ENCODE measurements at places on chromosomes 13 and 19.

GRCh38 chr19:38183251-38183897 is 40.6 kb downstream of the DPF1 start:
- peak; percentile 79 for DNase-seq

- DNase-seq = no peak
Measured at GRCh38 chr13:46795321-46795720, 1.6 kb downstream of the ESD start.

- DNase-seq = peak; percentile 43
Measured at GRCh38 chr19:3250675-3251074, 26.2 kb downstream of the CELF5 start.

- DNase-seq = no peak
Measured at GRCh38 chr19:51179256-51179655, 37.2 kb downstream of the SIGLEC7 start.

DNA sequence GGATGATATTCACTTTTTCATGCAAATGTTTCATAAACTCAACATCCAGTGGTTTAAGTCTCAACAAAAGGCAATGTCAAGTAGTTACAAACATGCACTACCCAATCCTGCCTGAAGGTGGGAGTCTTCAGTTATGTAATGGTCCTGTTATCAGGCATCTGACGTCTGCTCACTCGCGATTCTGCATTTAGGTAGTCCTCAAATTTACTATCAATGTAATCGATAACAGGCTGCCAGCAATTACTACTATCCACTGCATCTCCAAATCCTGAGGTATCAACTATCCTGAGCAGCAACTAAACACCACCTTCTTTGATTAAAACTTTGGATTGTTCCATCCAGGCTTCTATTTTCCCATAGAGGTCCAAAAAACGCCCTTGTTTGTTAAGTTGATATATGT is 51.2 kb downstream of the NLRP12 start:
- peak; percentile 62 for DNase-seq

DNA sequence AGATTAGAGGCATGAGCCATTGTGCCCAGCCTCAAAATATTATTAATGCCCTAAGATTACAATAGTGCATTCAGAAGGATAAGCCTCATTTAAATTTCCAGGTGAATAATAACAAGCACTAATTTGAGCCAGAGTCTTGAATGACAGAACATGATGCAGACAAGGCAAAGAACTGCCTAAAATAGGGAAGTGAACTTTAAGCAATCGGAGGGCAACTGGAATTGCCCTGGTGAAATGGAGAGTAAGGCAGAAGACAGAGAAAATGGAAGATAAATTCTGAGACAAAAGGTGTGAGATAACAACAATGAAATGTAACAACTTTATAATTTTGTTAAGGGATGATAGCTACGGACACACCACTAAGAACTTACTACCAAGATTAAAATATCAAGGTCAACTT is 199.9 kb downstream of the DIAPH3 start:
- DNase-seq = no peak

- no peak for DNase-seq
Measured at GRCh38 chr19:46621191-46622117, 3.4 kb downstream of the PTGIR start.

- no peak for DNase-seq
Measured at GRCh38 chr13:34756572-34756971, 185.5 kb upstream of the NBEA start.

DNA sequence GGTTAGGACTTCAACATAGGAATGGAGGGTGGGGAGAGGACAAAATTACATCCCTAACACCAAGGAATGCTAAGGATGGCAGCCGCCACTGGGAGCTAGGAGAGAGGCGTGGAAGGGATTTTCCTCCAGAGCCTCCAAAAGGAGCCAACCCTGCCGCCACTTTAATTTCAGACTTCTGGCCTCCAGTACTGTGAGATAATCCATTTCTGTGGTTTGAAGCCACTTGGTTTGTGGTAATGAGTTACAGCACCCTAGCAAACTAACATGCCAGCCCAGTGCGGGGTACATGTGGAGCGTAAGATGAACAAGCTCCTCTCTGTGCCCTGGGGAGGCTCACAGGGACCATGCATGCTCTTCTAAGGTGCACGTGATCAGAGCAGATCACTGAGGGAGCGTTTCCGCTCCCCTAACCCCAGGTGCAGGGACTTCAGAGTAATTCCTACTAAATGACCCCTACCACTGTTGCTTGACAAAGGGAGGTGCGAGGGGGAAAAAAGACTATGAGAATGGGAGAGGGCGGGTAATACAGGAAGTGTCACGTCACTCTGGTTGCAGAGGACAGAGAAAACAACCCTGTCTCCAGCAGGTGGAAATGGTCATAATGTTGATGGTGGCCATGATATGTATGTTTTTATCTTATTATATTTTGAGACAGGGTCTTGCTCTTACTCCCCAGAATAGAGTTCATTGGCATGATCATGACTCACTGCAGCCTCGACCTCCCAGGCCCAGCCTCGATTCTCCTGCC is 12.0 kb downstream of the FPR1 start:
- no peak for DNase-seq

DNA sequence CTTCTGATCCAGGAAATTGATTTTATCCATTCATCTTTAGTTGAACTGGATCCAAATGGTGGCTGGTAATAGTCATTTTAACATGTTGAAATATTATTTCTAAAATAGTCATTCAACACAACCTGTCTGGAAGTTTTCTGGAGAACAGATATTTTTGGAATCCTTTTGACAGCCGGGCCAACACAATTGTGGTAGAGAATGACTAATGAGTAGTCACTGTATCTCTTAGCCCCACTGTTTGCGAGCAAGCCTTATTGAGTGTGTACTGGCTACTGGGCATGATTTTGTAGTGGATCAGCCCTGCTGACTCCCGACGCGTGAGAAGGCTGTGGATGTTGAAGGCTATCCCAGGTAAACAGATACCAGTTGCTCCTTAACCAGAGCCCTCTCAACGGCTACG is 383.4 kb downstream of the ZNF536 start:
- no peak for DNase-seq

GRCh38 chr19:33398361-33399060 is 25.0 kb downstream of the CEBPG start:
- DNase-seq = no peak

DNA sequence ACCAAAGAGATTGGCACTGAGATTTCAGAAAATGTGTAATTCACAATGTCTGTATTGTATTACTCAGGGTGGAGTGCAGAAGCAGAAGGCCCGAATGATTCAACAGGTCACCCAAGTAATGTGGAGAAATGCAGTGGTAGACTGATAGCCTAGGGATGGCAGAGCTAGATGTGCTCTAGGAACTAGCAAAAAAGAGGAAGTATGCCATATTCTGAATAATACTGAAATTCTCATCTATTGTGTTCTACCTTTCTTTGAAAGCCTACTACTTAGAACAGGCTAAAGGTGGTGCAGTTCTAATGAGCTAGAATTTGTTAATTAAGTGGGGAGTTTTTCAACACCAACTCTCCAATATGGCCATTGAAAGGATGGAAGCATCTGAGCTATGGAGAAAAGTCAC is 1449.8 kb upstream of the MIR17HG start:
- DNase-seq = no peak

DNA sequence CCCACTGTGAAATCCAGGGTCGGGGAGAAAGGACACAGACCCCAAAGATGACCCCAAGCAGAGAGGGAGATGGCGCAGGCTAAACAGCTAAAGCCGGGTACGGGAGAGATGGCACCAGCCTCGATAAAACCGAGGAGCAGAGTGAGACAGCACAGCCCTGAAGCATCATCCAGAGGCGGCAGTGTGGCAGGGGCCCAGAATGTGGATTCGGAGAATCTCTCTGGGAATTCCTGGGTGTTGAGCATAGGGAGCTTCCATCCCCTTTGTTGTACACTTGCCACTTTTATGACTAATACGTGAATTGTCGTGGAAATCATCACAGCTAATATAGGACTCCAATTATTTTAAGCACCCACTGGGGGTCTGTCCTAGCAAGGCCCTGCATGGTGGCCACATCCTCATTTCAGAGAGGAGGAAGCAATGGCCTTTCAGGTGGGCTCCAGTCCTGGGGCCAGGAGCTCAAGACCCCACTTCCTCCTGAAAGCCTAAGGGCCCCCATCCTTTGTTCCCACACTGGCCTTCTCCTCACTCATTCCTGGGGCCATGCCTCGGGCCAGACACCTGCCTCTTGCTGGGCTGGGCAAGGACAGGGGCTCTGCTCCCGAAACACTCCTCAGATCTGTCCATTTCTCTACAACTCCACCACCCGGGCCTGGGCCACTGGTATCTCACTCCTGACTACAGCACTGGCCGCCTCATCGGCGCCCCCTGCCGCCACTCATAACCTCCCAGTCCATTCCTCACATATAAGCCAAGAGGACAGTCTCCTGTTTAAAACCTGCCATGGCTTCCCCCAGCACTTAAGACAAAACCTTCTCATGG is 29.3 kb upstream of the ATP1A3 start:
- DNase-seq = no peak

DNA sequence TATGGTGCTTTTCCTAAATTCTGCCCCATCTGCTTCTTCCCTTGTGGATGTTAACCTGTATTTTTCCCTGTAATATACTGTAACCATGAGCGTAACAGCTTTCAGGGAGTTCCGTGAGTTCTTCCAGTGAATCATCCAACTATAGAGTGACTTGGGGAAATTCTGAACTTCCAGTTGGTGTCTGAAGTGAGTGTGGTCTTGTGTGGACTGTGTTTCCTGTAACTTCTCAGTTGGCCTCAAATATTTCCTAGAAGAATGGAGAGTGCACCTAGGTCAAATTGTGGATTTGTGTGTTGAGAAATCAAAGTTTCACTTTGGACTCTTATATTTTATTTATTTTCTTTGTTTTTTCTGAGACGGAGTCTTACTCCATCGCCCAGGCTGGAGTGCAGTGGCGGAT is 11.0 kb upstream of the ZNF766 start:
- no peak for DNase-seq

GRCh38 chr19:31501427-31502195 is 152.4 kb upstream of the TSHZ3 start:
- no peak for DNase-seq

- no peak for DNase-seq
Measured at GRCh38 chr13:50144246-50145160, 129.3 kb downstream of the KCNRG start.

DNA sequence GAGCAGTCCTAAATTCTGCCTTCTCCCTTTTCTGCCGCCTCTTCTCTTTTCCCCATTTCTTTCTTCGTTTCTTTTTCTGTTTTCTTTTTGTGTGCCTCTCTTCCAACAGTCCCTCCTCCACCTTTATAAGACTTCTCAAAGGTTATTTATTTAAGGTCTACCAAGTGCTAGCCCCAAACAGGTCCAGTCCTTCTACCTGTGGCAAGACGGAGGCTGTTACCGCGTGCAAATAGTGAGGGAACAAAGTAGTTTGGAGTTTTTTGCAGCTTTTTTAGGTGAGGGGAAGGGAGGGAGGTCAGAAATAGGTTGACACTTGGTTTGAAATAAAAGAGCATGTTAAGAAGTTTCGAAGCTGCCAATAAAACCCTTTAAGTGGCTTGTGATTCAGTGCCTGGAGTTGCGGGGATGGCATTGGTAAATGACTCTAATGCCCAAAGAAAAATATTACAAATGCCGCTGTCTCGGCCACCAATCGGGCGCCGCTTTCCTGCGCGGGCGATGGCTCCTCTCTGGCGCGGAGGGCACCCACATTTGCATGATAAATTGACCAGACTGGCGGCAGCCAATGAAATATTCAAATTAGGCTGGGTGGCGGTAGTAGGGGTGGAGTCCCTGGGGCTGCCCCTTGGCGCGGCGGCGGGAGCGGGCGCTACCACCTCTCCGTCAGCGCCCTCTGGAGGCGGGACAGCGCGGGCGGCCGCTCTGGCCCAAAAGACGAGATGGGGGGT is 7.5 kb upstream of the TSHZ3 start:
- DNase-seq = no peak

GRCh38 chr19:33098055-33098534 is 17.1 kb downstream of the GPATCH1 start:
- no peak for DNase-seq

DNA sequence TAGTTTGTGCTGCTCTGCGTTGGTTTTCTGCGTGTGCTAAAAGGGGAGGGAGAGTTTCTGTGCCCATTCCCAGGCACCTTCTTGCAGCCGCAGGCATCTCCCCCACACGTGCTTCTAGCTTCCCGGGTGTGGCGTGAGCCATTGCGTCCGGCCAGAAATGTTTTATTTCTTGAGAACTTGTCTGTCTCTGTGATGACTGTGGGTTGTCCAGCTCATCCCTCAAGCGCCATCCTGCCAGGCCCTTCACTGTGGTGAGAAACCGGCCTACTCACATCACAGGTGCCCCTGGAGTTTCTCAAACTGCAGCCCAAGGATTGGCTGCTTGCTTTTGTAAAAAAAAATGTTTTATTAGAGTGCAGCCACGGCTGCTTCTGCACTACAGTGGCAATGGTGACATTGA is 24.2 kb downstream of the EPN1 start:
- no peak for DNase-seq

DNA sequence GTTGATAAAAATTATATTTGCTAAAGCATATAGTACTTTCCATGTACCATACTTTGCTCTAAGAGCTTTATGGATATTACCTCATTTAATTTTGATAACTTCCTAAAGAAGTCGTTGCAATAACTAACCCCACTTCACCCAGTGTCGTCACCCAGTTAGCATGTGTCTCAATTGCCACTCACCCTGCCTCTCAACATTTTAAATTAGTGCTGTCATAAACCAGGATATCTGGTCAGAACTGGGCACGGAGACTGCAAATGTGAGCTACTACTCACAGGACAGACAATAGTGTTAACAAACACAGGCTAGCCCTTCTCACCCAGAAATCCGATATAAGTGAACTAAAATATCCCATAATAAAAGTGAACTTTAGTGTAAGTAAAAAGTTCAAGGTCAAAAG is 430.6 kb downstream of the KLF12 start:
- DNase-seq = no peak

GRCh38 chr13:30776661-30777060 is 41.3 kb downstream of the ALOX5AP start:
- DNase-seq = no peak

- no peak for DNase-seq
Measured at GRCh38 chr19:13404236-13404635, 102.0 kb downstream of the CACNA1A start.

DNA sequence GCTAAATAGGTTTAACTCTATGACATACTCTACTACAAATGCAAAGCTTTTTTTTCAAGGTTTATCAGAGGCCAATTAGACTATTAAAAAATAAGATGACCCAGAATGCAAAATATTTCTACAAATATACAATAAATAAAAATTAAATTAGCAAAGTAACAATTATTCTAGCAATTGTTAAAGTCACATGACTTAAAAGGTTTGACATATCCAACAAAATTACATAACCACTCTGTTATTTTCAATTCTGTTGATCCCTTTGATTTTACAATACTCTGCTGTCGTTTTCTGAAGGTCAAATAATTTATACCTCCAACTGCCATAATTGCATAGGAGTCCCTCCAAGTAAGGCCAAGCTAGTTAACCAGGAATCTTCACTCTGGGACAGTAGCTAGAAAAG is 292.6 kb upstream of the MIR17HG start:
- DNase-seq = no peak

DNA sequence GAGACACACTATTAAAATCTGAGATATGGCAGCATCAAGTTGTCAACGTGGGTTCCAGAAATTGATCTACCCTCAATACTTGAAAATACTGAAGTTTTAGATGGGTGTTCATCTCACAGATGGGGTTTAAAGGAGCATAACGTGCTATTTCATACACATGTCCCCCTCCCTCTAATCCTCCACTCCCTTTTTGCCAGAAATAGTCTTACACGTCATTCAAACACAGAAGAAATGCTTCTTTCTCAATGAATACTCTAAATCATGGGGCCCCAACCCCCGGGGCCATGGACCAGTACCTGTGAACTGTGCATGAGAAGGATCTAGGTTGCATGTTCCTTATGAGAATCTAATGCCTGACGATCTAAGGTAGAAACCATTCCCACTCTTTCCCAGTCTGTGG is 19.6 kb downstream of the KLF12 start:
- no peak for DNase-seq

GRCh38 chr13:25267715-25268114 is 19.6 kb downstream of the MTMR6 start:
- no peak for DNase-seq

All from AG08396 (cell line).